ENCODE measurements at places on chromosomes 12 and 14.

DNA sequence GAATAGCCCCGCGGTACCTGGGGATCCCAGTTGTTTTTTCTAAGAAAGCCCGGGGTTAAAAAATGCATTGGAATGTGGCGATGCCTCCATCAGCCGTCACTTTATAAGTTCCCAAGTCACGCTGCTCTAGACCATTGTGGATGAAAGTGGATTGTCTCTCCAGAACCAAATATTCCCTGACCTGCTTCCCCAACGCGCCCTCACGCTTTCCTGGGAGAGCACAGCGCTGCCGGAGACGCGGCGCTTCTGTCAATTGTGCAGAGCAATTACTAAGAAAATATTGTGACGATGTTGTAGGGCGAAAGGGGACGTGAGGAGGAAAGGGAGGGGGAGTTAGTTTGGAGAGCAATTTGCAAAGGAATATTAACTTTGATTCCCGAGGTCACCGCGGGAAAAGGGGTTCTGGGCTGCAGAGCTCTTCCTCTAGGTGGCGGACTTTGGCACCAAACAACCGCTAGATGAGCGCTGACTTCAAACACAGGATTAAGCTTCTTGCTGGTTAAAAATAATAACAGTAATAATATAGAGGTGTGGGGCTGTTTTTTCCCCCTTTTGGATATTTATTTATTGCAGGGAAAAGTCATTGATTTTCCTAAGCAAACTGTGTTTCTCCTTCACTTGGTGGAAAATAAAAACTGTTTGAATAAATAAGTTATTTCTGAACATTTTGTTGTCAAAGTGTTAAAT is 9.6 kb upstream of the FOXG1 start:
- peak; percentile 40 for DNase-seq

DNA sequence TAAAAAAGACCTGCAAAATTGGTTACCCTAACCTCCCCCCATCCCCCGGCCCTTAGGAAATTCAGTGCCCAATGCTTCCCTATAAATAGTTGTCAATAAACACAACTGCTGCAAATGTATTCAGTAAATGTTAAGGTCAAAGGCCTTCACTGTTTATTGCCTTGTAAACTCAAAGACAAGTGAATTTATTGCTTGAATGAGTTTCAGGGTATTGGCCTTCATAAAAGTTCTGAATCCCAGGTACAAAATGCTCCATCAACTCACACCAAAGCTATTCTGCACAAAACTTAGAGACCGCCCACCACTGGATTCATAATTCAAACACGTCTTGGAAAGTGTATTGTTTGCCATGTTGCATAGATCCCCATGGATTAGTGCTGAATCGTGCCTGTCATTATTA is 63.3 kb upstream of the CDKN3 start:
- no peak for DNase-seq

- DNase-seq = no peak
These were observed 202.3 kb upstream of the SLC16A7 start for GRCh38 chr12:59393506-59393905.

GRCh38 chr12:51904951-51905470 is 2.3 kb upstream of the ACVRL1 start:
- no peak for DNase-seq

DNA sequence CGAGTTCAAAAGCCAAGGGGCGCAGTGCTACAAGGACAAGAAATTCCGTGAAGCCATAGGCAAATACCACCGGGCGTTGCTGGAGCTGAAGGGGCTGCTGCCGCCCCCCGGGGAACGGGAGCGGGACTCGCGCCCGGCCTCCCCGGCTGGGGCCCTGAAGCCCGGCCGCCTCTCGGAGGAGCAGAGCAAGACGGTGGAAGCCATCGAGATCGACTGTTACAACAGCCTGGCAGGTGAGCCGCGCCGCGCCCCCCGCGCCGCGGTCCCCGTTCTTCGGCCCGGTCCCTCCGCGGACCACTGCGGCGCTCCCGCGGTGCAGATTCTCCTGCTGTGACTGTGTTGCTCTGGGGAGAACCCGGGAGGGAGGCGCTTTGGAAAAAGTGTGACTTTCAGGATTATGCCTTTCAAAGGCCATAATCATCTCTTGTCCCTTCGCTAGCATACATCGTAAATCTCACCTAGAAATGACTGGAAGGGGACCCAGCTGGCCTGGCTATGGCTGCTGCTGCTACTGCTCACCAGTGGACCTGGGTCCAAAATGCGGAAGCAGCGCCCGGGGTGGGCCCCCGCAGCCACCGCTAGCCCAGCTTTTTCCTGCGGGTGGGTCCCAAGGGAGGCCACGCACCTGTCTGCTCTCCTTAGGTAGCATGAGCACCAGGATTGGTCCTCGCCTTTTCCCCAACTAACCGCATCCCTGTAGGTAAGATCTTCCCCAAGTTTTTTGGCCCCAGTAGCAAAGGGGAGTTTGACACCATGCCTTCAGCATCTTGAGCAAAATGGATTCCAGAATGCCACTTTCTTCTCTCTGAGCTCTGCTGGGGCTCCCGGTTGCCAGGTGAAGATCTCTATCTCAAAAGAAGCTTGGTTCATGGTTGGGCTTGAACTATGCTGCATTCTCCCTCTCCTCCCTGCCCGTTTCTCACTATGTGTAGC is 853 bp downstream of the TTC9 start:
- peak; percentile 64 for DNase-seq

DNA sequence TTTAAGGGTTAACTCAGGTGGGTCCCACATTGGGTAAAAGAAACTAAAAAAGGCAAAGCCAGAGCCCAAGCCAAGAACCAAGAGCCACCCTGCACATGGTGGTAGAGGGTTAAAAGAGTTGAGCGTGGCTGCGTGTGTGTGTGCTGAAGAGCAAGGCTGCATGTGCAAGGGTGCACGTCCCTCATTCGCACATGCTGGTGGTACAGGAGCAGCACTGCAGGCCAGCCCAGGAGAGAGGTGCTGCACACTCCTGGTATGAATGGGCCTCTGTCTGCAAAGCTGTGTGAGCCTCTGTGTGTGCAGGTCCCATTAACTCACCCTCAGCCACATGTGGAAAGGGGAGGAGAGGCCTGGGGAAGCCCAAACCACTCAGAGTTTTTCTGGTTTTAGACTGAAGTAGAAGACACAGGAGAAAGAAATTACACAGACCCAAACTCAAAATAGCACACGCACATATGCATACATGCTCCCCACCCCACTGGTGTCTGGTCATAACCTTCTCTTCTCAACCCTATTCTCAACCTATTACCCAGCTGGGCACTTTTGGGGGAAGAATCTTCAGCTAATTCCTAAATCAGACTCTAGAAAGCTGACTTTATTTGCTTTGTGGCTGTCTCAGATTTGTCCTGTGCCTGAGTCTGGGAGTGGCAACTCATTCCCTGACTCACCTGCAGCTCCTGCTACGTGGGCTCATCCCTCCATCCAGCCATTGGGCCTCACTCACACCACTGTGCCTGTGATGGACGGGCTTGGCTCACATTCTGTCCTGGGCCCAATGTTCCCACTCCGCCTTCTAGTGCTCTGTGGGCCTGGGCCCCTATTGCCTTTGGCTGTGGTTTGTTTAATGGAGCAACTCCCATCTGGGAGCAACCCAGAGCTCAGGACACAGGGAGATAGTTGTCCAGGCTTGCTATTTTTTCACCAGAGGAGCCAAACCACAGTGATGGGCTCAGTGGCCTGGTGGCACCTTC is 30.8 kb upstream of the COL2A1 start:
- no peak for DNase-seq

GRCh38 chr14:32762886-32763285 is 175.8 kb upstream of the NPAS3 start:
- no peak for DNase-seq

DNA sequence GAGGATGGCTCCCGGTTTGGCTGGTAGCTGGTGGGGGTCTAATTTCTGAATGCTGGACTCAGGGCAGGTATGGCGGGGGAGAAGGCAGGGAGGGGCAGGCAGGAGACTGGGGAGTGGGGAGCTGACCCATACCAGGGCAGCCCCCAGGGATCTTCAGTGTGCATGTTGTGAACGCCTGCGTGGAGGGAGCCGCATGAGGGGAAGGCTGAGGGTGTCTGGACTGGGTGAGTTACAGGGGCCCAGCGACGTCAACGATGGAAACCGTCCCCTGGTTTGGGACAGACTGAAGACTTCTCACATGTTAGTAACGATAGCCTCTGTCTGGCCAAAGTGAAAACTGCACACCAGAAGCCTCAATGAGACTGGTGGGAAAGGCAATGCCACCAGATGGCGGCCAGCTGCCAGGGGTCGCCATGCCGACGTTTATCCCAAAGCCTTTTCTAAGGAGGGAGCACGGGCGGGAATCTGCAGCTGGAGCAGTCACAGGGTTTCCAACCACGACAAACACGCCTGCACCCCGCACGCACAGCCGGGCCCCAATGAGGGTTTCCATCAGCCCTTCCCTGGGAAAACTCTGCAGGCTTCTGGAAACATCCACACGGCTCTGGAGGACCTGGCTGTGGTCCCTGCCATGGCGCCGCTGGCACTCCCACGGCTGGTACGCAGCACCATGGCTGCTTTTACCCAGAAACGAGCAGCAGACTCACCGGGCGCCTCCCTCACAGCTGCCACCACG is 14.0 kb downstream of the PGAM5 start:
- no peak for DNase-seq

Measured in KBM-7 (cell line).